ENCODE measurements at places on chromosomes 2 and 18. TPM values are rescaled to one million over a fixed set of nuclear protein-coding genes. Genes with fewer than 3 reads are reported as not detected.
A peak's percentile ranks its signal among the peaks of the same experiment; 100 is the strongest.

- DNase-seq, result no peak
These were observed 13.0 kb downstream of the IL37 start for GRCh38 chr2:112923967-112924338.

DNA sequence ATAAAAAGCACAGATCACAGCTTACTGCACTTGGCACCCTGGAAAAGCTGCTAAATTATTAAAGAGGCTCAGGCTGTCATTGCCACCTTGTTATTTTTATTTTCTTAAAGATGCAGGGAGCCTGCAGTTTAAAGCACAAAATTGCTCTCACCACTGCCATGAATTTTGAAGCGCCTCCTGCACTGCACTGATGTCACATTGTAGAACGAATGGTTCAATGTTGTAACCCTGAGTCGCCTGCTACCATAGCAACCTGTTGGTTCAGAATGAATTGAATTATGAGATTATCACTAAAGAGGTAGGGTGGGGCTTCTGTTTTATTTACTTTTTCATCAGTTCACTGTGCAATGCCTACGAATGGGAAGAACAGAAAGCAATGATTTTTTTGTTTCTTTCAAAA lies 16.5 kb downstream of the SCG2 start:
- no peak for DNase-seq

GRCh38 chr2:54247115-54247514 lies 8.9 kb downstream of the TSPYL6 start:
- DNase-seq, result no peak

GRCh38 chr18:64208516-64208915 lies 59.6 kb upstream of the LINC00305 start:
- DNase-seq, result no peak

DNA sequence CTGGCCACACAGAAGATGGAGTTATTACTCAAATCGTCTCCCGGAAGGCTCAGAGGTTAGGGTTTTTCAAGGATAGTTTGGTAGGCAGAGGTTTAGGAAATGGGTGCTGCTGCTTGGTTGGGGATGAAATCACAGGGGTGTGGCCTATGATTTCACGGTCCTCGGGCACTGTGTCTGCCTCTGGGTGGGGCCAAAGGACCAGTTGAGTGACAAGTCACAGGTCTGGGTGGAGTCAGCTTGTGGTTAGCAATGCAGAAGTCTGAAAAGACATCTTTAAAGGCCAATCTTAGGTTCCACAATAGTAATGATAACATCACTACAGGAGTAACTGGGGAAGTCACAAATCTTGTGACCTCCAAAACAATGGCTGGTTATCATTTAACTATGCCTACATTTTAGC lies 387.8 kb downstream of the ZNF521 start:
- DNase-seq, result no peak

GRCh38 chr2:96531872-96532505 lies 4.6 kb upstream of the ARID5A start:
- peak; percentile 98 for DNase-seq

- DNase-seq, result no peak
These were observed 7.1 kb downstream of the GBX2 start for GRCh38 chr2:236161082-236161462.

GRCh38 chr18:8800445-8800844 lies 95.1 kb downstream of the MTCL1 start:
- DNase-seq, result no peak

- no peak for DNase-seq
These were observed 88.8 kb downstream of the GFPT1 start for GRCh38 chr2:69298261-69298660.

- DNase-seq, result peak; percentile 69
These were observed at the start of gene ZNF514 for GRCh38 chr2:95159690-95160449. TSS of gene ZNF514 (minus strand) at chr2:95159848. CDS start at chr2:95153253, 6,595 bp downstream.

DNA sequence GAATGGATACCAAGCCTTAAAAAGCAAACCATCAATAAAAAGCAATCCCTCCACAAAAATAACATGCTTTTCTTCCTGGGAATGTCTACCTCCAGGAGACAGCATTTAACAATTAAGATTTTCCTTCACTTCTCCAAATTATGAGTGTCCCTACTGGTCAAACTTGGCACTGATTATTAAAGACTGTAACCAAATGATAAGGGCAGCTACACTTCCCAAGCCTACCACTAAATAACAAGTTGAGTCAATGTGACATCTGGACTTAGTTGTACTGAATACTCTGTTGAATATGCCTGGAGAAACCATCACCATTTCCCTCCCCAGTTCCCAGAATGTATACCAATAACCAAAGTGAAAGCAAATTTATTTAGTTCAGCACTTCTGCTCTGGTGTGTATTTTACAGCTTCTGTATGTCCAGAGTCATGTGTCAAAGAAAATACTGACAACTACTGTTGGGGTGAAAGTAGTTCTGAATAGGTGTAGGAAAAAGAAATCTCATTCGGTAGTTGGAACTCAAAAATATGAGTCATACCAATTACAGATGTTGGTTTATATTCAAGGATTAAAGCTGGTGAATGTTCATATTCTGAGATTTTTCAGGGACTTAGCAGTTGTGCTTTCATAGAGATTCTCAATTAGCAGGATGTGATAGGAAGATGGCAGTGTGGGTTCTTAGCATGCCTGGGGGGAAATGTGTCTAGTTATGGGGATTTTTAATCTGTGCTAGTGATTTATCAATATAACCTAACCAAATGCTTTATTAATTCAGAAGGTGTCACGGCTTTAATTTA lies 1291.6 kb upstream of the GYPC start:
- DNase-seq, result no peak

- no peak for DNase-seq
These were observed 92.8 kb downstream of the RTN4 start for GRCh38 chr2:54957321-54957999.

GRCh38 chr2:31359229-31359628 lies 55.3 kb downstream of the XDH start:
- no peak for DNase-seq

DNA sequence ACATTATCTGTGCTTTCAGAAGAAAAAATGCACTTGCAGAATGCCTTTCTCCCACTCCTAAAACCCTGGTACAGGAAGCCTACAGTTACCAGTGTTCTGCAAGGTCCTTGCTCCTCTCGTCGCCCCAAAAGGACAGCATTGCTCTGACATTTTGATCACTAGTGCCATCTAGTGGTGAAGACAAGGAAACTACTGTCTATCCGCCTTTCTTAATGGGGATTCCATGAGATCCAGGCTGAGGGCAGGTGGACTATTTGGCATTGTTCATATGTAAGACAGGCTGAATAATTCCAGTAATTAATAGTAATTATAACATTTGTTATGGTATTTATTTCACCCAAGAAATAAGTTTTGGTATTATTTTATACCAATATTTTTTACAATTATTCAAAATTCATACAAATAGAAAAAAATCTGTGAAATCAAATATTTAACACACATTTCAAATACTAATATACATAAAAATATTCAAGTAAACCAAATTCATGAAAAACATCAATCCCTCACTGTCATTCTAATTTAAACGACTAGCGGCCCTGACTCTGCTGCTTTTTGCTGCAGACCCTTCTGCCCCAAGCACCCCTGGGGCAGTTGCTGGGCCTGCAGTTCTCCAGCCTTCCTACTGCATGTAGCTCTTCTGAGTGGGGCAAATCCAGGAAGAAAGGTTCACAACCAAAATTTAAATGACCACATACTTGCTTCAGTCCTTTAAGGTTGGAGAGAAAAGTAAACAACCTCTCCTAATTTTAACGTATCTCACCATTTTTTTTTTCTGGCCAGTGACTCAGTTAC lies 19.0 kb downstream of the TPGS2 start:
- peak; percentile 57 for DNase-seq

DNA sequence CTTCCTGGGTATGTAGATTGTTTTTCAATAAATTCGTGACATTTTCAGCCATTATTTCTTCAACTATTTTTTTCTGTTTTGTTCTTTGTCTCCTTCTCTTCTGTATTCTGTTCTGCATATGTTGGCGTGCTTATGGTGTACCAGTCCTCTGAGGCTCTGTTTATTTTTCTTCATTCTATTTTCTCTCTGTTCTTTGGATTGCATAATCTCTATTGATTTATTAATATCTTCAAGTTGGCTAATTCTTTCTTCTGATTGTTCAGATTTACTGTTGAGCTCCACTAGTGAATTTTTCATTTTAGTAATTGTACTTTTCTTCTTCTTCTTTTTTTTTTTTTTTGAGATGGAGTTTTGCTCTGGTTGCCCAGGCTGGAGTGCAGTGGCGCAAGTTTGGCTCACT lies 9.9 kb downstream of the GNLY start:
- no peak for DNase-seq

GRCh38 chr2:96965781-96966514 lies 20.4 kb downstream of the FAM178B start:
- DNase-seq, result no peak

DNA sequence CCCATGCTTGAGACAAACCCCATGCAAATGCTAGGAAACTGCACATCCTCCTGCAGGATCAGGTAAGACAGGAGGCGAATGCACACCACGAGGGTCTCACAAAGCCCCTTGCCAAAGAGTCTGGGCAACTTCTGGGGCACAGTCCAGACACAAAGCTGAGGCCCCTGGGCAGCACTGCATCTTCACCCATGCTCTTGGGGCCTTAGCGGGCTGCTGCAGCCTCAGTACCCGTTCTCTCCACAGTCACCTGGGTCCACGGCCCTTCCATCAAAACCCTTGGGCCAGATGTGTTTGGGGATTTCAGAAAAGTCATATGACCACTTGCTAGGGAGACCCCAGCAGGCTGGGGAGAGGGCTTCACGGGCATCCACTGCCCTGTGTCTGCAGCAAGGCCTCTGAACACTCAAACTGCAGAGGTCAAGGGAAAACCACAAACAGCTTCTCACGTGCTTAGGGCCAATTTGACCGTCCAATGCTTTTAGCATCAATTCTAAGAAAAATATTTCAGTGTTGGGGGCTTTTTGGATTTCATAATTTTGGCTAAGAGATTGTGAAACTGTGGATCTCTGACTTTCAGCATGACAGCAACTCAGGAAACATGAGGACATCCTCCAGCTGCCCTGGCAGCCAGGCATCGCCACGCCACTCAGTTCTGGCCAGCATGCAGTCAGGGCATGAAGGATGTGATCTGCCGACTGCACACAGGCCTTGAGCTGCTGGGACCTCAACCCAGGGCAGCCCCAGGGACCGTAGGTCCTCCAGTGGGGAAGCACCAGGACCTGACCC lies 20.0 kb downstream of the PASK start:
- no peak for DNase-seq

- no peak for DNase-seq
These were observed 57.3 kb downstream of the ROCK1 start for GRCh38 chr18:21054252-21054821.

DNA sequence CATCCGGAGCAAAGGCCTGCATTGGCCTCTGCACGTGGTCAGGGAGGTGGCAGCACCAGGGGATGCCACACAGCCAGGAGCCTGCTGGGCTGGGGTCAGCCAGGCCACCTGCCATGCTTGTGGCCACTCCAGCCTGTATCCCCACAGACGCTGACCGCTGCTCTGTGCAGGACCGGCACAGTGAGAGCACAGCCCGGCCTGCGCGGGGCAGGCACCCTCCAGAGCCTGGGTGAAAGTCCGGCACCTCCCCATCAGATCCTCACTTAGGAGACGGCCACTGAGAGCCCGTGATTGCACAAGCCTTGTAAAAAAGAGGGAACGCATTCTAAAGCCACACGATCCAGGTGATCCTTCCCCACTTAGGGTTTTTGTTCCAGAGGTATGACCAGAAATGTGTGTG lies 42.2 kb downstream of the TWIST2 start:
- DNase-seq, result no peak

- DNase-seq, result no peak
These were observed 542.4 kb upstream of the NRP2 start for GRCh38 chr2:205139822-205140463.

- DNase-seq, result no peak
These were observed 39.7 kb upstream of the VRK2 start for GRCh38 chr2:58006952-58007284.

GRCh38 chr2:157825885-157826284 lies 50.2 kb downstream of the ACVR1 start:
- DNase-seq, result no peak

DNA sequence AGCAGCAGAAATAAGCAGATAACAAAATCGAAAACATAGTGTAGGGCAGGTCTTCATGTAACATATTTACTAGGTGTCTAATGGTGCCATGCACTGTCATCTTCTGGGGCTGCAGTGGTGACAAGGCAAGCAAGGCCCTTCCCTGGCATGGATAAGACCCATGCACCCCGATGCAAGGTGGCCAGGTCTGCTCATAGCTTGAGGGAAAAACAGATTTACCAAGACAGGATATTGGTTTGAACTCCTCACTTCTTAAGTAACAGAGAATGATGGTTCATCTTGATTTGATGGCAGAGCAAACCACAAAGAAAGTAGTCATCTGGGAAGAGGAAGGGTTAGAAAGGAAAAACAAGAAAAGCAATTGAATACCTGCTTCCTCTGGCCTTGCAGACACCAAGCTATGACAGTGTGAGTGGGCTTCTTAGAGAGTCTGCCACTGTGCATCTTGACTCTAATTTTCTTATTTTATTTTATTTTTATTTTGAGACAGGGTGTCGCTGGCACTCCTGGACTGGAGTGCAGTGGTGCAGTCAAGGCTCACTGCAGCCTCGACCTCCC lies 35.8 kb upstream of the EML6 start:
- DNase-seq, result no peak

DNA sequence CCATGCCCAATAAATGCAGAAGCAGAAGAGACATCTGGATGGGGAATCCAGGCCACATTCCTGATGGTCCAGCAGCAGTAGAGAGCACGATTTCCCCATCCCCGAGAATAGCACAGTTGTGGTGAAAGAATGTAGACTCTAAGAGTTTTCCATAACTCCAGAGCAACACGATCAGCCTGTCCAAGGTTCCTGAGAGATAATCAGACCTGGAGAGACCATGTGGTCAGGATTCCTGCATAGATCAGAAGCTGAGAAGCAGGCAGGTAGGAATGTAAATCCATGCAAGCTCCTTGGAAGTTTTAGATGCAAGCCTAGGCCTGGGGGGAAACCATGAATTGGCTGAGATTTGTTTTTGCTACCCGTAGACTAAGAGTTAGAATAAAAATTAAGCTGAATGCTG lies 34.2 kb upstream of the PTPRM start:
- no peak for DNase-seq

- no peak for DNase-seq
These were observed 119.0 kb upstream of the ZFP36L2 start for GRCh38 chr2:43345391-43345813.

GRCh38 chr18:62663731-62664336 lies 51.5 kb upstream of the PHLPP1 start:
- no peak for DNase-seq

- no peak for DNase-seq
These were observed 1341.5 kb upstream of the ACVR2A start for GRCh38 chr2:146503366-146503765.

GRCh38 chr2:74416778-74417177 lies 4.6 kb downstream of the C2orf81 start:
- DNase-seq, result no peak

The NDC80 gene
- polyA plus RNA-seq, result 43.4 TPM

The TEX44 gene
- not detected for polyA plus RNA-seq

The ASB18 gene
- polyA plus RNA-seq, result 0.15 TPM

The ANXA4 gene
- polyA plus RNA-seq, result 201 TPM

The MCFD2 gene
- polyA plus RNA-seq, result 102 TPM

The SCYGR4 gene
- polyA plus RNA-seq, result not detected

The CNRIP1 gene
- polyA plus RNA-seq, result 21.5 TPM

The TGFA gene
- polyA plus RNA-seq, result 19.4 TPM

The RAPGEF4 gene
- polyA plus RNA-seq, result 13.4 TPM
